ENCODE measurements at places on chromosomes 16 and 17.

DNA sequence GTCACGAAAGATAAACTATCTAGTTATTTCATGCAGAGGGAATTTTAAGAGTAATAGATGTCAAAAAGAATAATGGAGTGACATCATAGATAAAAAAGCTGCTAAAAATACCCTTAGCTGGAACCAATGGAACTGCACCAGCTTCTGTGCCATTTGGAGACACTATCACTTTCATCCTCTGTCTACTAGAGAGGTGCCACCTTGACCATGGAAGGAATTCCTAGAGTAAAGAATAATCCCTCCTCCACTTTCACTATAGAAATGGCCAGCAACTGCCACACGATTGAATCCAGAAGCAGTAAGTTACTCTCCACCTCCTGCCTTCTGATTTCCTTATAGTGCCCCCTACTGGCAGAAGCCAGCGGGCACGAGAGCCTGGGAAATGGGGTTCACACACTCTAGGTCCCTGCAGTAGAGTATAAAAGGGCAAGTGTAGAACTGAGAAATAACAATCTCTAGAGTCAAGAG lies 2.8 kb upstream of the ALDH3A2 start:
- peak; percentile 51 for DNase-seq

- DNase-seq, result peak; percentile 32
Observed at GRCh38 chr16:15644267-15644961, 1.5 kb upstream of the MARF1 start.

DNA sequence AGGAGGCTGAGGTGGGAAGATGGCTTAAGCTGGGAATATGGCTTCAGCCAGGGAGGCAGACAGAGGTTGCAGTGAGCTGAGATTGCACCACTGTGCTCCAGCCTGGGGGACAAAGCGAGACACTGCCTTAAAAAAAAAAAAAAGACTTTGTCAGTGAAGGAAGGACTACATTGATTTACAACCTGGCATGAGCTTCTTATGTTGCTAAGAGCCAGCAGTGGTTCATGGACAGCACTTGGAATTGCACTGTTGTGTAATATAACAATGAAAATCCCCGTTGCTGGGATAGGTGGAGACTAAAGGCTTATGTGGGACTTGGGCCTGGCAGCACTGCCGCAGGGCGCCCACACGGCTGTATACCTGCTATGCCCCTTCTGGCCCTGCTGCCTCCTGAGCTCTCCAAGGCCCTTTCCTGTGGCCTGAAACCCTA lies 14.1 kb upstream of the SLC16A5 start:
- DNase-seq, result no peak

- no peak for DNase-seq
Observed at GRCh38 chr17:82924812-82925211, 85.0 kb upstream of the ZNF750 start.

- no peak for DNase-seq
Observed at GRCh38 chr17:8121407-8121680, 2.6 kb downstream of the HES7 start.

GRCh38 chr17:8883353-8883752 lies 15.9 kb upstream of the PIK3R6 start:
- DNase-seq, result no peak

DNA sequence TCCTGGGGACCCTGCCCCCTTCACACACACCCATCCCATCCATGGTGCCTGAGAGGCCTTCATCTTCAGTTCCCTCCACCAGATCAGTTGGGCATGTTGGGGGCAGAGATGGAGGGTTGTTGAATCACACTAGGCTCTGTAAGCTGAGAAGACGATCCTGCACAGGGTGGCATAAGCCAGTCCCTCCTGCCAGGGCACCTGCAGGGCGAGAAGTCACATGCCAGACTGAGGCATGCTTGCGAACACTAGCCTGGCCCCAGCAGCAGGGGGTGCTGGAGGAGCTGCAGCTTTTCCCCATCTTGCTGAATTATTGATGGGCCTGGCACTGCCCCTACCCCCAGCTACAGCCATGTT lies 6.1 kb upstream of the TBX2 start:
- DNase-seq, result no peak

- no peak for DNase-seq
Observed at GRCh38 chr17:82353484-82353883, 5.6 kb upstream of the TEX19 start.

DNA sequence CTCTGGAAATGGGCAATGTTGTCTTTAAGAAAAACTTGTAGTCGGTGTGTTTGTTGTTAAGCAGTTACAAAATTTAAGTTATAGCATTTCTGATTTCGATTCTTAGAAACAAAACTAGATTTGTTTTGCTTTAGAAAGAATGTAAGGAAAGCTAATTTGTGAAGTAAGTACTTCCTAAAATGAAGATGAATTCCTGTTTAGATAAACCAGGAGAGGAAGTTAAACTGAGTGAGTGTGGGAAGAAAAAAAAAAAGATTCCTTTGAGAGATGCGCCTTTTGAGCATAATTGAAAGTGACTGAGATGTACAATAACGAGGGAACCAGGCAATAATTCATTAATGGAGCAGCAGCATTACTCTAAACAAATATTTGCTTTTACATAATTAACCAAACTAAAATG lies 52.4 kb upstream of the ALOX12 start:
- peak; percentile 14 for DNase-seq

- DNase-seq, result no peak
Observed at GRCh38 chr17:77449373-77449907, 308.7 kb downstream of the SEC14L1 start.

DNA sequence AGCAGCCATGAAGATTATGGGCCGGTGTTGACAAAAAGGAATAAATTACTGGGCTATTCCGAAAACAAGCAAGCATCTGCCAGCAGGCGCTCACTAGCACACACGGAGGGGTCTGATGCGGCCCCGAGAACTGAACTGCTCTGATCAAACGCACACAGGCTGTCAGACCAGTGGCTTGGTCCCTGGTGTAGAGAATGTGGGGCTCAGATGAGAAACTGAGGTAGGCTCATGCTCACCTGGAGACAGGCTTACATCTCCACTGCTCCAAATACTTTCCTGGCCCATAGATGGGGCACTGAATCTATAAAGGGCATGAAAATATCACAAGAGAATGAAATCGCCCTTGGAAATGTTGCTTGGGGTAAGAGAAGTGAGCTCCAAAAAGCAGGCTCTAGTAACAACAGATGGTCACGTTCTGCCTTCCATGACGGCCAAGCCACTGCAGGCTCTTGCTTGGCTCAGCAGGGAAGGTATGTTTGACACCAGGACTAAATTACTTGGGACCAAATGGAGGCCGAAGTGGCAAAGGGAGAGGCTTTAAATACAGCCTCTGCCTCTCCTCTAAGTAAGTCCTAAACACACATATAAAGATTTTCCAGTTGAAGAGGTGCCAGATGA lies 5.4 kb downstream of the ABR start:
- no peak for DNase-seq

GRCh38 chr17:1197379-1197778 lies 17.6 kb upstream of the ABR start:
- DNase-seq, result peak; percentile 46

DNA sequence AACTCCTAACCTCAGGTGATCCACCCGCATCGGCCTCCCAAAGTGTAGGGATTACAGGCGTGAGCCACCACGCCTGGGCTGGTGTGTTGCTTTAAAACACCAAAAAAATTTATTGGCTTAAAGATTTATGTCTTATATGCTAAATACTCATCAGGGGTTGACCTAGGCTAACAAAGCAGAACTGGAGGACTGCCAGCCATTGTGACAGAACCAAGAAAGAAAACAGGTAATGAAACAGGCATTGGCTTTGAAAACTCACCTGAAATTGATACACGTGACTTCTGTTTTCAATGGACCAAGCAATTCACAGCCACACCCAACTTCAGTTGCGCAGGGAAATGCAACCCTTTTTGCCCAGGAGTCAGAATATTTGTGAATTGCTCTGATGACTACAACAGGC lies 4.9 kb upstream of the PHAF1 start:
- no peak for DNase-seq

DNA sequence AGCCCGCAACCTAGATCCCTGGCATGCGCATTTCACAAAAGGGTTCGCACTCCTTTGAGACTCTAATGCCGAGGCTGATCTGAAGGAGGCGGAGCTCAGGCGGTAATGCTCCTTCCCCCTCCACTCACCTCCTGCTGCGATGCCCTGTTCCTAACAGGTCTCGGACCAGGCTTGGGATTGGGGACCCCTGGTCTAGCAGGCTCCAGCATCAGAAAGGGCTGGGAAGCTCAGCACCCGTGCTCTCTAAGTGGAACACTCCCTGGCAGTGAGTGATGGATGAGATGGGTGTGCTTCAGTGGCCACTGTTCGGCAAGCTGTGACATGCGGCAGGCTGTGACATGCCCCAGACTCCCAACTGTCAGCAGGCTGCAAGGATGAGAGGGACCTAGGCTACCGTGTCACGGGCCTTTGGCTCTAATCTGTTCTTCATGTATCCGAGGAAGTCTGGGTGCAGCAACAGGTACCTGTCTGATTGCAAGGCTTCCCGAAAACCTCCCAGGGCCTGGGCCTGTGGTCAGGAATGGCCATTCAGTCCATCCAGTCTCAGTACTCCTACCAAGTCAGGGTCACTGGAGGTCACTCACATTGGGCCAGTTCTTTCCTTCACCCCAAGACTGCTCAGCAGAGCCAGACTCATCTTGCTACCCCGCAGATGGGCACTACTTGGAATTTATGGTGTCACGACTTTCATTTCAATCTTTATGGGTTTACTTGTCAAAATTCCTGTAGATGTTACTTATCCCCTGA lies 1.3 kb upstream of the ST6GALNAC2 start:
- peak; percentile 56 for DNase-seq

- DNase-seq, result no peak
Observed at GRCh38 chr16:6484935-6485334, 847.7 kb upstream of the RBFOX1 start.

DNA sequence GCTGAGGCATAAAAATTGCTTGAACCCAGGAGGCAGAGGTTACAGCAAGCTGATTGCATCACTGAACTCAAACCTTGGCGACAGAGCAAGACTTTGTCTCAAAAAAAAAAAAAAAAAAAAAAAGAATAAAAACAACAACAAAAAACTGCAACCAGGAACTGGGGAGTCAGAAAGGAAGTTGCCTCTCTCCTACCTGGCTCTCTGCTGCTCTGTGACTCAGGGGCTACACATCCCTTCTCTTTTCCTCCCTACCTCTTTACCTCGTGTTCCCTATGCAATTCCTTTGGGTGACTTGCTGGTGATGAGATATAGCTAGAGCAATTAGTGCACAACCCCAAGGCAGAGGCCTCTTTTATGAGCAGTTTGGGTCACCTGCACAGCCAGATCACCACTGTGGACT lies 95.9 kb downstream of the ABCC1 start:
- DNase-seq, result no peak

- no peak for DNase-seq
Observed at GRCh38 chr17:67218385-67218950, 26.5 kb downstream of the HELZ start.

DNA sequence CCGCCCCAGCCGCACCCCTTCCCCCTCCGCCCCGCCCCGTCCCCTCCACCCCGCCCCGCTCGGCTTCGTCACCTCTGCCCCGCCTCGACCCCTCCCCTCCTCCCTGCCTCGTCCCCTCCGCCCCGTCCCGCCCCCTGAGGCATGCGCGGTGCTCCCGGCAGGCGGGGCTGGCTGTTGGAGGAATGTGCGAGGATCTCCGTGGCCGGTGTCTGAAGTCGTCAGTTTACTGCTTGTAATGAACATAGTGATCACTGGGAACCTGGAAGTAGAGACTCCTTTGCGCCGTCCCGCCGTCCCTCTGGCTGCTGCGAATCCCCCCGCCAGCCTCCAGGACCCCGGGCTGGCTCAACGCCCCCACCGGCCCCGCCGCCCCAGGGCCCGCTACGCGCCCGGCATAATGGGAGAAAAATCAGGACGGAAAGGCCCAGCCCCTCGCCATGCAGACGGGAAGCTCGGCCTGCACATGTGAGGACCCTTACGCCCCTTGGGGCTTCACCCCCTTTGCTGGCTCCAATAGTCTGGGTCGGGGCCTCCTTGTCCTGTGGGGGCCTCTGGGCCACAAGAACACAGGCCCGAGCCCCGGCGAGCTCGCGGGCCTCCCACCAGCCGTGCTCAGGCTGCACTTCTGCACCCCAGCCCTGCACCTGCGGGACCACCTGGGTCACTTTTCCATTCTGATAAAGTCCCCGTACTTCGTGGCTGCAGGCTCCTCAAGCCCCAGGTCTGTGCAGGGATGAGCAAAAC lies 743.1 kb downstream of the KCNJ18 start:
- no peak for DNase-seq

DNA sequence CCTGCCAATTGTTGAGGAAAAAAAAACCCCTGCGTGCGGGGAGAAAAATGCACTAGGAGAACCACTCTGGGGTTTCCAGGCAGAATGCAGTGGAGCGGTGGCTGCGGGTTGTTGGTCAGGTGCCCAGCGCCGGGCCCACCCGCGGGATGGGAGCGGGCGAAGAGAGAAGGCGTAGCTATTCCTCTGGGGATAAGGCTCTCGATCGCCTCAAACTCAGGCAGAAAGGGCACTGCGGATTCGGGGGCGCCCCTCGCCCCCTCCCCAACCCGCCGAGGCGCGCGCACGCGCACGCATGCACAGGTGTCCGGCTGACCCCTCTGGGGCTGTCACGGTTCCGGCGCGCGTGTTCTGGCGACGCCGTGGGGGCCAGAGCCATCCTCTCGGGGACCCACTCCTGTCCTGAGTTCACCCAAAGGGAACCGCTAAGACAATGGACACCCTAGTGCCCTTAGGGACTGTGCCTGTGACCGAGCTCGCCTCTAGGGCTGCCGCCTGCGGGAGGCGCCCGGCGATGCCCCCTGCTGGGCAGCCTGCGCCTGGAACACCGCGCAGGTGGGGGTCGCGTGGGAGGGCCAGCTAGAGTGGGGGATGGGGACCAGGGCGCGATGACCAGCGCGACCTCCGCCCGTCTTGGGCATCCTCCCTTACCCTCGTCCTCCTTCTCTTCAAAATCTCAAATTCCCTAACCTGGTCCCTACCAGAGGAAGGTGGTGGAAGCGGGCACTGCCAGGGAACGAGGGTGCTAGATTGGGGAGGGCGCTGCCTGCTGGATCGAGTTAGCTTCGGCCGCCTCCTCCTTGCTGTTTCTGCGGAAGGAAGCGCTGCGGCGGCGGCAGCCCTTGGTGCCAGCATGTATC lies 14.4 kb upstream of the CBX8 start:
- DNase-seq, result peak; percentile 73

GRCh38 chr16:51236583-51236982 lies 85.5 kb upstream of the SALL1 start:
- no peak for DNase-seq

DNA sequence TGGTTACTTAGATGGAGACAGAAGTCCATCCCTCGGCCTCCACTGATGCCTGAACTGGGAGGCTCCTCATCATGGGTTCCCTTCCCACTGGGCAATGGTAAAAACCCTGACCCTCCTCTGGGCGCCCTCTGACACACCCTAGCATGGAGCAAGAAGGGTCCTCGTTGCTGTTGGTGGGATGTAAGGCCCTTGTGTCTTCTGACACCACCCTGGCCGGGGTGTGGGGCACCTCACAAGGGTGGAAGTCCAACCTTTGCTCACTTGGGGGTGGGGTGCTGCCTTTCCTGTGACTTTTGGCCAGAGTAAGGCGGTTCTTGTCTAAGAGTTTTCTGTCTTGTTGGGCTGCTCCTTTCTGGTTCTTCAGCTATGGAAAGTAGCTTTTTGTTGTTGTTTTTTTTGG lies 28.7 kb downstream of the MPRIP start:
- DNase-seq, result no peak

GRCh38 chr17:13736916-13737315 lies 135.2 kb upstream of the HS3ST3A1 start:
- DNase-seq, result no peak

All from eye (tissue), 1 donor.